MM.1S (cell line): ENCODE measurements at places on chromosomes 5 and 9.
A peak's percentile ranks its signal among the peaks of the same experiment; 100 is the strongest.

DNA sequence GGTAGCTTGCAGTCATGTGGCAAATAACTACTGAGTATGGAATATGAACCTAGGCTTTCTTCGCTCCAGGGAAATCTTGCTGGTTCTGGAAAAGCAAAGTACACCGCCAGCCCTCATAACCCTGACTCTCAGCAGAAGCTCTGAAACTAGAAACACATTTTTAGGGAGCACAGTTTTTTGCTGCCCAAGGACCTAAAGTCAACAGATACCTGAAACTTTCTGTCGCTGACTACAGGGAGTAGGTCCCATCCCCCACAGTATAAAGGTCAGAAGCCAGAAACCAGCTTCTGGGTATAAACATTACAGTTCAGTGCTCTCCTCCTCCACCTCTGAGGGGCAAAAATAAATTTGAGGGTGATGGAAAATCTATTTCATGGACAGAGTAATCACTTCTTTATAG, 3.0 kb downstream of the ATOX1 start:
- peak; percentile 91 for DNase-seq

DNA sequence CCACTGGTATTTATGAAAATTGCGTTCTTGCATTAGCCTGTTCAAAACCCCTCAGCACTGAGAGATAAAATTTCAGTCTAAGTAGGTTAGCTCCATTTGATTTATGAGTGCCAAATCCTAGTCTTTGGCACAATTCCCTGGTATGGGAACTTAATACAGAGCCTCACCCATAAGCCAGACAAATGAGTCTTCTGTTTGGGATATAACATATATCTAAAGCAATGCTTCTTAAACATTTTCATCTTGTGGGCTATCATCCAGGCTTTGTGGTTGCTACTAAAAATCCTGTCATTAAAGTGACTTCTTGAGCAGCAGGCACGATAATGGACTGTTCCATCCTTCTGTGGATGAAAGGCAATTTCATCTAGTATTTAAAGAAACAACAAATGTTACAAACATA, 419.5 kb upstream of the ACTBL2 start:
- no peak for DNase-seq

- no peak for DNase-seq
Observed at GRCh38 chr5:169003721-169004541, 297.0 kb downstream of the SLIT3 start.

GRCh38 chr5:62038024-62038423, 268.0 kb upstream of the KIF2A start:
- DNase-seq, result no peak

- no peak for DNase-seq
Observed at GRCh38 chr5:125262782-125263181, 516.3 kb upstream of the ZNF608 start.

- DNase-seq, result no peak
Observed at GRCh38 chr9:131657940-131658339, 81.9 kb downstream of the RAPGEF1 start.

DNA sequence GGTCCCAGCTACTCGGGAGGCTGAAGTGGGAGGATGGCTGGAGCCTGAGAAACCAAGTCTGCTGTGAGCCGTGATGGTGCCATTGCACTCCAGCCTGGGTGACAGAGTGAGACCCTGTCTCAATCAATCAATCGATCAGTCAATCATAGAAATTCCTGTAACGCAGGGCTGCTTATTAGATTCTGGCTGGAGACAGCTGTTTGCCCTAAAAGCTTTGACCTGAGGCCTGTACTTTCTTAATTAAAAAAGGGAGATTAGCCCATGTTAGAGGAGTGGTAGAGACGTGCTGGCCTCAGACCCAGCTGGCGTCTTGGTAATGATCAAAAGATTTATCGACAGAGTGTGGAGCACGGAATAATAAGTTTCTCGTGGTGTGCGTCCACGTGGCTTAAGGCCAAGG, 40.5 kb upstream of the HMCN2 start:
- DNase-seq, result no peak

DNA sequence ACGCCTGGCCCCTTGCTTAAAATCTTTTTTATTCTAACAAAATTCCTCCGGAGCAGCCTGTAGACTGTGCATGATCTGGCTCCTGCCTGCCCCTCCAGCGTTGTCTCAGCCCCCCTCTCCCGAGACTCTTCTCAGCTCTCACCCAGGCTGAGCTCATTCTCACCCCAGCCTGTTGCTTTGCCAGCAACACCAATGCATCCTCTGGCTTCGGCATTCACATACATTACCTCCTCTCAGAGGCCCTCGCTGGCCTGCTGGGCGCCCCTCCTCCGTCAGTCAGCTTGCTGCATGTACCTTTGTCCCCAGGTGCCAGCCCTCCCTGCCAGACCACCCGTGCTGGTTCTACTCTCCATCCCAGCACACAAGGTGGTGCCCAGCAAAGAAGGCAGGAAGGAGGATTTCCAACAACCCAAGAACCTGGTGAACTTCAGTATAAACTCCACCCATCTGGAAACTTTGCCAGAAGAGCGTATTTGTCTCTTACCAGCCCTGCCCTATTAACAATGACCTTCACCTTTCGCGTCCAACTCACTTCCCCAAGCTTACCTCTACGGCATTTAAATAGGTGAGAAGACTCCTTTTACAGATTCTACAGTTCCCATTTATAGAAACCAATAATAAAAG, 35.0 kb downstream of the MYO10 start:
- DNase-seq, result no peak

GRCh38 chr5:80275347-80275746, 19.5 kb upstream of the SERINC5 start:
- no peak for DNase-seq

GRCh38 chr5:108720391-108720790, 27.3 kb upstream of the FER start:
- no peak for DNase-seq

- no peak for DNase-seq
Observed at GRCh38 chr5:64213011-64213410, 47.4 kb downstream of the RNF180 start.

- DNase-seq, result no peak
Observed at GRCh38 chr5:9226016-9226536, 319.8 kb downstream of the SEMA5A start.
